ENCODE measurements at places on chromosomes 2 and 18.

DNA sequence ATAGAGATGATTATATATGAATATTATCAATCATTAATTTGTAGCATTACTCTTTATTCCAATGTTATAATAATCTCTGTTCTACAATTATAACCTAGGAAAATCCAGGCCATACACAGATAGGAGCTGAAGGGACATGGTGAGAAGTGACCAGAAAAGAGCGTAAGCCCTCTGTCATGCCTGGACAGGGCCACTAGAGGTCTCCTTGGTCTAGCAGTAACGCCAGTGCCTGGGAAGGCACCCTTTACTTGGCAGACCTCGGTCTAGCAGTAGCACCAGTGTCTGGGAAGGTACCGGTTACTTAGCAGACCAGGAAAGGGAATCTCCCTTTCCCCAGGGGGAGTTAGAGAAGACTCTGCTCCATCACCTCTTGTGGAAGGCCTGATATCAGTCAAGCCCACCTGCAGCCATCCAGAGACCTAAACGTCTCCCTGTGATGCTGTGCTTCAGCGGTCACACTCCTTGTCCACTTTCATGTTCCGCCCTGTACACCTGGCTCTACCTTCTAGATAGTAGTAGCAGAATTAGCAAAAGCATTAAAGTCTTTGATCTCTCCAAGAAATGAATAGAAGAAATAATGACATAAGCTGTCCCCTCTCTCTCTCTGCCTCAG, 447.5 kb upstream of the FSIP2 start:
- no peak for DNase-seq

DNA sequence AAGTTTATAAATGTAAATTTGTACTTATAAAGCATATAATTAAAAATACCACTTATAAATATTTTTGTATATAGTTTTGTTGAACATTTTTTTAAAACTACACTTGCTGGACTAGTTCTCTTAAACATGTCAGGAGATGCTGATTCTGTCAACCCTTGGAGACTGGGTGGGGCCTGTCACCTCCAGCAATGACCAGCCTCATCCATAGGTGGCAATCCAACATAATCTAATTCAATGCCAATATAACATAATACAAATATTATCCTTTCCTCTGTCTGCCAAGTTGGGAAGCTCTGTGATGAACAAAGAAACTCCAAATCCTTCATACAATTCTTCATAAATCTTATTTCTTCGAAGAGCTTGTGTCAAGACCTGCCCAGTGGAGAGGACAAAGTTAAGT, 140.4 kb downstream of the RBMS1 start:
- no peak for DNase-seq

GRCh38 chr2:217489145-217489960, 513.4 kb downstream of the TNS1 start:
- no peak for DNase-seq

- DNase-seq: no peak
Measured at GRCh38 chr18:8912348-8913326, 189.9 kb upstream of the NDUFV2 start.

GRCh38 chr2:149487189-149487588, 100.4 kb downstream of the MMADHC start:
- DNase-seq: no peak

DNA sequence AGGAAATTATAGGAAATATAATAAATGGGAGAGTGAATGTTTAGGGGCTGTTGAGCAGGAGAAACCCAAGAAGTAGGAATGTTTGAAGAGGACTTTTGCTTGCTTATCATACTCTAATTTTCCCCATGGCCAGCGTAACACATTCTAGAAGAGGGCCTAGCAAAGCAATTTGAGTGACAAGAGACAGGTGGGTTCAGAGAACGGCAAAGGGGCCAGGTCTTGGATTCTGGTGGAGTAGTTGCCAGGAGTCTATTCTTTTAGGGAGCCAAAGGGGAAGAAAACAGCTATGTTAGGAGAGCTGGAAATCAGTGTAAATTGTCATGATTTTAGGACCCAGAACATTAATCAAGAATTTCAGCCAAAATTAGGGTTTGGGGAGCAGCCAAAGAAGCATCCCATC, 96.5 kb downstream of the COL5A2 start:
- DNase-seq: no peak

DNA sequence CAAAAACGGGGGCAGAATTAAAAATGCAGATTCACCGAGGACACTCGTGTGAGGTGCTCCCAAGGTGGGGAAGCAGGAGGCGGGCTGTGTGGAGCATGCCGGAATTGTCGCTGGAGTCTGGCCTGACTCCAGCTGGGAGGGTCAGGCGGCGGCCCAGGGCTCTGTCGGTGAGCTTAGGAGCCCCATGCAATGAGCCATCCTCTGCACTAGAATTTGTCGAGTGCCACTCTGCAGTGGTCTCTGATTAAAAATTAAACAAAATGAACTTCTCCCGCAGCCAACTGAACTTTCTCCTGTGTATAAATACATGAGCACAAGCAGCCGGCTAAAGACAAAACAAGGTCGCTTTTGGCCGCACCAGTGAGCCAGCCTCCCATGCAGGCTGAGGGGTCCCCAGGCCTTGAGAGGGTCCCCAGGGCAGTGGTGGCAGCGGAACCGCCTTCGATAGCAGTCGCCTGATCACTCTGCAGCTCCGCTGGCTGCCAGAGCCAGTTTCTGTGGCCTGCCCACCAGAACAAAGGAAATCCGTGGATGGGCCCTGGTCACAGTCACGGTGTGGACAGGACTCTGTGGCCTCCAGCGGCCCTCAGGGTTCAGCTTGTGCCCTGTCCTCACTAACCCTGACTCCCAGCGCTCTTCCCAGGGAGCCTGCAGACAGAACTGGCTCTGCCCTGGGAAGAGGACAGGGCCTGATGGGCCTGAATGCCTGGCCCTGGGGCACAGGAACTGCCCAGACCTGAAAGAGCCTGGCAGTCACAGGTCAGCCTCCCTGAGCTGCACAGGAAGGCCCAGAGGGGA, 201.3 kb downstream of the EIPR1 start:
- DNase-seq: no peak

GRCh38 chr2:5121642-5122041, 570.5 kb upstream of the SOX11 start:
- DNase-seq: no peak

- DNase-seq: no peak
Measured at GRCh38 chr2:166240387-166241313, 112.8 kb upstream of the SCN1A start.

DNA sequence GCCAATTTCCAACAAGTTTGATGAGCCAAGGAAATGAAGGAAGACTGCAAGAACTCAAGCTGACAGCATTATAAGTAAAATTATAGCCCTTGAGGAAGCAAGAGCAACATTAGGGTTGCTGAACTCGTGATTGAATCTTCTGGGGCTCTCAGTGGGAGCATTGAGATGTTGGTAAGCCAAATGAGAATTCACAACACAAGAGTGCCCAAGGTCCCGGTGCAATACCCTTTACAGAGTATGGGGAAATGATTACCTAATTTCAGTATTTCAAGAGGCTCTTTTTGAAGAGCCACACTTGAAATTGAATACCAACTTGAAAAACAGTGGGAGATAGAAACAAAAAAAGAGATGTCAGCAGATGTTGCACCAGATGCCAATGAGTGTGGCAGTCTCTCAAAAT, 554.5 kb downstream of the STK39 start:
- DNase-seq: no peak

- DNase-seq: no peak
Measured at GRCh38 chr2:56047136-56047535, 123.6 kb upstream of the EFEMP1 start.

DNA sequence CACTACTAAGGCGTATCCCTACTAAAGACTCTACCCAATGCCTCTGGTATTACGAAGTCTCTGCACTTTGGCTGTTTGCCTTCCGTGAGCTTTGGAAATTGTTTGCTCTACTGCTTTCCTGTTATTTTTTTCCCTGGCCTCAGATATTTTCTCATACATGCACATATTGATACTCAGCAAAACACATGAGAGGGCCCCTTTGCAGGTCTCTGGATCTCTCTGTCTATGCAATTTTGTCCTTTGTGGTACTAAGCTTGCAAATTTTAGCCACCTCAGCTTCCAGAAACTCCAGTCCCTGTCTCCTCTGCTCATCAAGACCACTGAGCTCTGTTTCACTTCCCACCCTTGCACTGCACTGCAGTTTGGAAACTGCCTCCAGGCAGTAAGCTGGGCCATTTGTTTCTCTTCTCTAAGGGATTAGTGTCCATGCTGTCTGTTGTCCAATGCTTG, 46.6 kb downstream of the TAF1B start:
- no peak for DNase-seq

- no peak for DNase-seq
Measured at GRCh38 chr2:240412975-240413812, 22.3 kb upstream of the GPC1 start.

DNA sequence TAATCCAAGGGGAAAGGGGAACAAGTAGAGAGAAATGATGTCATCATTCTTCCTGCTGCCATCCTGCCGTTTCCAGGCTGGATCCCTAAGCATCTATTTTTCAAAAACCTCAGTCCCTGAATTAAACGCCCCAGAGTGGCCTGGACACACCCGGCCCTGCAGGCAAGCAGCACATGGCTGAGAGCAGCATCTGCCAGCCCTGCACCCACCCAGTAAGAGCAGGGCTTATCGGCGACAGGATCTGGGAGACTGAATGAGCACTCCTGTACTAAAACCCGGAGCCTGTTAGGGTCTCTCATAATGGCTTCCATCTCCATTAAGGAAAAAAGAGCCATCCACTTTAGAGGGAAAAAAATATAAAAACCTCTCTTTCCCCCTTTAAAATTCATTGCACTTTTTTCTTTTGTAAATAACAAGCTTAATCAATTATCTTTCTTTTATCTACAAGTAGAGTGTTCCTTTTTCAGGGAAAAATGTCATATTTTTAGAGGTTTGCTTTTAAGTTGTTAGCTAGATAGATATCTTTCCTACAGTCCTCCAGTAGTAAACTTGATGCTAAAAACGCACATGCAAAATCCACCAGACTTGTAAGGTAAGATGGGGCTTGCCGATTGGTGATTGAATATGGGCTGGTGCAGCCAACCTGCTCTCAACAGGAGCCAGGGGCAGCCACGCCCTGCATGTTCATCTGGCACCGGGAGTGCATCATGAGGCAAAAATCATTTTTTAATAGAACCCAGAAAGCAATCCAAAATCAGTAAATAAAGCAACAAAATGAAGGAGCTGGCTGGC, 457.8 kb downstream of the EIPR1 start:
- no peak for DNase-seq

DNA sequence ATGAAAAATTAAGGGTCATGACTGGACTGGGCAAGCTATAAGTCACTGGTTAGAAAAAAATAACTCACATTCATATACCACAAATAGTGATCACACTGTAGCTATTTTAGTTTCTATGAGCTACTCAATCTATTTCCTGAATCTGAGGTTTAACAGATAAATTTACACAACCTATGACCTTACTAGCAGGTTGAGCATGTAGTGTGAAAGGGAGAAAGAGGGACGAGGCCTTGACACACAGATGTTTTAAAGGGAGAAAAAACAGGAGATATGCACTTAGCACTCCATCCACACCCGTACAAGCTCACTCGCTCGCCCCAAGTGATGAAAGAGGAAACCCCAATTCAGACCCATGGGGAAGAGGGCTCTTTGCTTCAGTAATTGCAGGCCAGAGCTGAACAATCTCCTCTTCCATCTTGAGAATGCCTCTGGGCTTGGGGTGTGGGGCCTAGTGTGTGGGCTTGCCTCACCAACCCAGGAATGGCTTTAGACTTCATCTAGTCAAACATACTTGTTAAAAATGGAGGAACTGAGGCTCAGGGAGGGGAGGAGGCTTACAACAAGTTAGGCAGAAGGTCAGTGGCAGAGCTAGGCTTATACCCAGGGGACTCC, 10.7 kb downstream of the CYRIA start:
- no peak for DNase-seq

DNA sequence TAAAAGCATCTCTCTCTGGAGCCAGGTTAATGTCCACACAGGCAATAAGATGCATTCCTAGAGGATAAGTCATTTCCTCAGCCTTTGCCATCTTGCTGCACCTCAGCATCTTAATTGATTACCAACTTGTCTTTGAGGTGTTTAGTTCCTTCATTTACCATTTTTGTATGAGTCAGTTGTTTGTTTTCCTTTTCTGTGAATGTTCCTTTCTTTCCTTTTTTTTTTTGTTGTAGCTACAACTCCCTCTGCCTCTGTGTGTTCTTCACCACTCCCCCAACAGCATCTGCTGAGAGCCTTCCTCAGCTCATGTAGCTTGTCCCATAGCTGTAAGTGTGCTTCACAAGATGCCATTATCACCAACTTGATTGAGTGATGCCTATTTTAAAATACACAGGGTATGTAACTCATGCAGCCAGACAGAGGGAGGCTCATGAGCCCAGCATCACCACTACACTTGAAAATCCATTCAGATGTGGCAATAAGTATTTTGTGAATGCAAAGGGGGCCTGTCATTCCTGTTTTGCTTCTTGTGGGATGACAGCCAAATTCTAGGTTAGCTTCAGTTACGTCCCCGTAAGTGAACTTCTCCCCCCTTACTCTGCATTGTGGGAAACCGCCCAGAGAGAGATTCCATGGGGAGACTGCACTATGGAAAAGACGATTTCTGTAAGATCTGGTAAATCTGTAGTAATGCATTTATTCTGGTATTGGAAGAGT, 315.9 kb upstream of the ZEB2 start:
- DNase-seq: no peak

- DNase-seq: no peak
Measured at GRCh38 chr2:63613391-63613901, 24.7 kb downstream of the MDH1 start.

DNA sequence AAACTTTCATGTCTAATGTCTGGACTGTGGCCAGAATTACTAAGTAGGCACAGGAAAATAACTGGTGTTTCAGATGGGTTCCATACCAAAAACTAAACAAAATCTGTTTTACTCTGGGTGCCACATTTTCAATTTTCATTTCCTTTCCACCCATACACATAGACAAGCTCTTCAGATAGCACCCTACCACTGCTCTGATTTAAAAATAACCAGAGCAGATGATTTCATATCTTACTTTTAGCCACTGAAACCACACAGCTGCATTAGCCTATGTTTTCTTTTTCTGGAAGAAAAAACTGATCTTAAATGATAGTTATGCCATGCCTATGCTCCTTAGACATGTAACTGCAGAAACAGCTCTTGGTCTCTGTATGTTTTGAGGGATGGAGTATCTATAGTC, 647.6 kb downstream of the CPS1 start:
- no peak for DNase-seq

DNA sequence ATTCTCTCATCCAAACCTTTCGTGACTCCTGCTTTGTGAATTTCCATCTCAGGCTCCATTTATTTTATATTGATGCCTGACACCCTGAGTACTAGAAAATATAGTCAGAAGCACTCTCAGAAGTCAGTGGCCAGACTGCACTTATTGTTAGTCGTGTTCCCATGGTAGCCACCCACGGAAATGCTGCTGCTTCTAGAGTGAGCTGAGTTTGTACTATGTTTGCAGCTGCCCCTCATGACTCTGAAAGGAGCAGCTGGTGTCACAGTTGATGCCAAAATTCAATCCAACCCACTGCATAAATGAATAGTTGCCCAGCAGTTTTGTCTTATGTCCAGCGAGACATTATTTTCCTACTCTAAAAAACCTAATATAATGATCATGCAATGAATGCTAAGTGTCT, 265.2 kb upstream of the SPHKAP start:
- no peak for DNase-seq

DNA sequence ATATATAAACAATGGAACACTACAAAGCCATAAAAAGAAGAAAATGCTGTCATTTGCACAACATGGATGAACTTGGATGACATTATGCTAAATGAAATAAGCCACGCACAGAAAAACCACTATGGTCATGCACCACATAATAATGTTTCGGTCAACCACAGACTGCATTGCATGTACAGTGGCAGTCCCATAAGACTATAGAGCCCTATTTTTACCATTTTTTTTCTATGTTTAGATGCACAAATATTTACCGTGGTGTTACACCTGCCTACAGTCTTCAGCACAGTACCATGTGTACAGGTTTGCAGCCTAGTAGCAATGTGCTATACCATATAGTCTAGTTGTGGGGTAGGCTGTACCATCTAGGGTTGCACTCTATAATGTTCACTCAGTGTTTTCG, 476.1 kb downstream of the DLGAP1 start:
- DNase-seq: no peak

Measured in stimulated activated CD8-positive, alpha-beta memory T cell treated with anti-CD3 and anti-CD28 coated beads, Interleukin-2, amount 100 ng/mL, for 1 hour (primary cell).